Mesenteric fat pad (tissue), 1 donor: ENCODE measurements at places on chromosomes 3 and 15.

DNA sequence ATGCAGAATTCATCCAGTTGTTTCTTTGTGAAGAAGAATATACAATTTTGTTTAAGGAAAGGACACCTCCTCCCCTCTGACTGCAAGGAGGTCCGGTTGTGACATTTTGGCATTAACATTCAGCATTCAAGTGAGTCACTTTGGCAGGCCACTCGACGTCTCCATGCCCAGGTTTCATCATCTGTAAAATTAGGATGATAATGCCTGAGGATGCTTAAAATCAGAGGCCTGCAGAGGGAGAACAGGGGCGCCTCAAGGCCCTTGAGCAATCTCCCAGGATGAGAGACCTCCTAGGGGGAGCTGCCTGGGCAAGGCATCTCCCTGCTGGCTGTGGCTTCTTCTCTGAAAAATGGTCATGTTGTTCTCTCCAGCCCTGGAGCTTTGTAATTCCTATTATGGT lies 236.0 kb downstream of the CACNA2D3 start:
- no peak for DNase-seq

GRCh38 chr15:77830051-77830468 lies 197.3 kb upstream of the LINGO1 start:
- no peak for DNase-seq

DNA sequence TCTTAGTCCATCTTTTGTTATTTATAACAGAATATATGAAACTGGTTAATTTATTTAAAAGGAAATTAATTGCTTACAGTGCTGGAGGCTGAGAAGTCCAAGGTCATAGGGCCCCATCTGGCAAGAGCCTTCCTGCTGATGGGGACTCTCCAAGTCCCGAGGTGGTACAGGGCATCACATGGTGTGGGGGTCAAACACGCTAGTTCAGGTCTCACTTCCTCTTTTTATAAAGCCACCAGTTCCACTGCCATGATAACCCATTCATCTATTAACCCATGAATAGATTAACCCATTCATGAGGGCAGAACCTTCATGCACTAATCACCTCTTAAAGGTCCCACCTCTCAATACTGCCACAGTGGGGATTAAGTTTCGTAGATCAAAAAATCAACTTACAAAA lies 659.3 kb downstream of the NAALADL2 start:
- no peak for DNase-seq

DNA sequence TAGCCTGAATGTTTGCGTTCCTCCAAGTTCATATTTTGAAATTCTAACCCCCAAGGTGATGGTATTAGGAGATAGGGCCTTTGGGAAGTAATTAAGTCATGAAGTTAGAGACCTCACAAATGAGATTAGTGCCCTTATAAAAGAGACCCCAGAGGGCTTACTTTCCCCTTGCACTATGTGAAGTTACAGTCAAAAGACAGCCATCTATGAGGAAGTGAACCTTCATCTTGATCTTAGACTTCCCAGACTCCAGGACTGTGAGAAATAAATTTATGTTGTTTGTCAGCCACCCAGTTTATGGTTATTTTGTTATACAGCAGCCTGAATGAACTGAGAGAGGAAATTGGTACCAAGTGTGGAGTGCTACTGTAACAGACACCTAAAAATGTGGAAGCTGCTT lies 74.4 kb downstream of the DAPK2 start:
- DNase-seq, result no peak

- no peak for DNase-seq
These were observed 16.3 kb downstream of the SEC11A start for GRCh38 chr15:84699538-84700191.
